ENCODE measurements at places on chromosomes 3 and 15. TPM values are rescaled to one million over a fixed set of nuclear protein-coding genes. Genes with fewer than 3 reads are reported as not detected.

- no peak for DNase-seq
Observed at GRCh38 chr3:148974726-148975125, 16.6 kb upstream of the GYG1 start.

Gene RASGRP1
- 2.1 TPM for total RNA-seq

Gene DPPA2
- total RNA-seq: not detected

DNA sequence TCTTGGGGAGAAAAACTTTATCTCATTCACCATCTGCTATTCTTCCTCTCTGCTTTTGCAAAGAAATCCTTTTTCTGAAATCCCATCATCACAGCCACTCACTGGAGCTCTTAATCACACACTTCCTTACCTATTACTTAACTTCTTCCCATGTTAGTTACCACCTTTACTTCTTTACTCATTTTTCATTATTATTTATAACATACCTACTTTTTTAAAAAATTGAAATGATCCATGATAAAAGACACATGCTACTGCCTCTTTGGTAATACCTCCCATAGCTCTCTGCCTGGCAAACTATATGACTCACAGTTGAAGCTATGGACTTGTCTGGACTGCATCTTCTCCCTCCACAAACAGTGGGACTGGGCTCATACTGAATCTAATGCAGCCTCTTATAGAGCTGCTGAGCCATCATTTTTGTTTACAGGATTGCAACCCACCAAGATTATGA lies 150.3 kb downstream of the TNIK start:
- DNase-seq: no peak

GRCh38 chr15:61517335-61517734 lies 288.2 kb upstream of the RORA start:
- no peak for DNase-seq

All from tongue (tissue), 3 donors.